ENCODE measurements at places on chromosomes 7 and 10. TPM values are rescaled to one million over a fixed set of nuclear protein-coding genes. Genes with fewer than 3 reads are reported as not detected.

DNA sequence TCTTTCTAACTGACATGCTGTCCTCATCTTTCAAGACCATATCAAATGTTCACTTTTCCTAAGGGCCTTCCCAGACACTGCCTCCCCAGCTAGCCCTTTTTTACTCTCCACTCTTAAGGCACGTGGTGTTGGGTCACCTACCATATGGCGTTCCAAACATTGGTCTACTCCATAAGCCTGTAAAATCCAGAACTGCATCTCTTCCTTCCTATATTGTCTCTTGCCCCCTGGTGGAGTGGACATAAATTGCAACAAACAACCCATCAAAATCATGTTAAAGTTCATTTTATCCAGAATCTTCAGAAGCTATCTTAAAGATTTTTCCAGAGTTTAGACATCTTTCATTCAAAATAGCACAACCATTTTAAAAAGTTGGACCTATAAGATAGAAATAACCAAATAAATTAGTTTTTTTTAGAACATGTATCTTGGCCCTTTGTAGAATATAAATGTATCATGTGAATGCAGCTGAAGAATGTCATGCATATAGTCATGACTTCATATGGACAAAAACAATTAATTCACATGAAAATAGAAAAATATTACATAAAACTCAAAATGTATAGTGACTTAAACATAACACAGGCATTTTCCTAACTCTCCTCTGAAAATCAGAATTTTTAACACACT is 180.6 kb upstream of the CHRM2 start:
- no peak for DNase-seq

DNA sequence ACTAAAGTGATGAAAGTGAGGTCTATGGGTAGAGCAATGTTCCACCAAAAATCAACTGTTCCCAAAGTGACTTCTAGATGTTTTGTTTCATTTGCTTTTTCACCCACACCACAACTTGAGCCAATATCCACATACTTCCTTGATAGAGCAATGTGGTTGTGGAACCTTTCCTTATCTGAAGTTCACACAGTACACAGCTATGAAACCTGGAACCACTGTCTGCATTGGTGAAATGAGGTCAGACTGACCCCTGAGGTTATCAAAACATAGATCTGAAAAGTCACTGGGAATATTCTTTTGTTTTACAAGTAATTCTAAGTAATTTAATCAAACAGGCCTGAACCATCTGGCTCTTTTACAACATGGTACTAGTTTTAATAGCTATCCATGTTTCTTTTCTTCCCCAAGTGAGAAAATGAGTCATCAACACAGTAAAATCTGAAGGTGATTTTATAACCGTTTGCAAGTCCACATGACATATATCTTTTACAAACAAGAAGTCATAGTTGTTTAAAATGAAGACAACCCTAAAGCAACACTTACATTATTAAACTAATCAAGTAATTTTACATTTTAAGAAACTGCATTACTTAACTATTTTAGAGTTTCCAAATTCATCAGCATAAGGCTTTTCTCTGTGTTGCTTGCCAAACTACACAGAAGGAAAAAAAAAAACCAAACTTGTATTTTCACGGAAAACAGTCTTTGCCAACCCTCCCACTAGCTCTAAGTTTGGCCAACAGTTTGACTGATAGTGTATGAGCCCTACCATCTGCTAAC is 80.3 kb downstream of the LRRC17 start:
- no peak for DNase-seq

- no peak for DNase-seq
These were observed 72.8 kb upstream of the ZNF479 start for GRCh38 chr7:57205000-57205399.

GRCh38 chr7:41005374-41005901 is 697.5 kb downstream of the INHBA start:
- DNase-seq = no peak

DNA sequence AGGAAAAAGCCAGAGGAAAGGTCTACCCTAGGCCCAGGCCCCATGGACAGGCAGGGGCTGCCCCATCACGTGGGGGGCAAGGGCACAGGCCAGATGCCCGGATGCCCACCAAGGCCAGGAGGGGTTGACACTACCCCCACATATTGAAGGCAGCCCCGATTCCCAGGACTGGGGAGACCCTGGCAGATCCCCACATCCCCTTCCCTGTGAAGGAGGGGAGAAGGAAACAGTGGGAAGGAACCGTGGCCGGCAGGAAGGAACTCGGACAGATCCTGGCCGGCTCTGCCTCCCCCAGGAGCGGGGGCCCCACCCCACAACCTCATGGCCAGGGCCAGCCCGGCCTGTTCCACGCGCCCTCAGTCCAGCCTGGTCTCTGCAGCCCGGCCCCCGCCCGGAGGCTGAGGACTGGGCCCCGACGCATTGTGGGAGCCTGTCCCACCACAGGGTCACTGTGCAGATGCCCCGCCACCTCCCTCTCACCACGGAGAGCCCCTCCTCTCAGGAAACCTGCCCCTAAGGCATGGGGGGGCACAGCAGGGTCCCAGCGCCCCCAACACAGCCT is 41.3 kb downstream of the PAPOLB start:
- no peak for DNase-seq

DNA sequence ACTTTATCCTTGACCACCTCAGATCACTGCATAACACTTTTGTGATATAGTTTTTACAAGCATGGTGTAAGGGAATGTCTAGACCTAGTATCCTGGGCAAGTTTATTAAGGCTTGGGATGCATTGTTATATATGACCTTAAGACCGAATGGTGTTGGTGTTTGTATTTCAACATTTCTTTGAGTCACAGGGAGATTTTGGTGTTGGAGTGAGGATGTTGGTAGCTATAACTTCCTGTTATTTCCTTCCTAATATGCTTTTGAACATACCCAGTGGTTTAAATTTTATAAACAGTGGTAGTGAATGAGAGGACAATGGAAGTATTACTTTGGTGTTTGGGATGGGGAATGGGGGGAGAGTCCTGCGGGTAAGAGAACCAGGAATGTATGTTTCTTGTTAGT is 2.6 kb downstream of the EXOC4 start:
- no peak for DNase-seq

- no peak for DNase-seq
These were observed 111.8 kb upstream of the FEZF1 start for GRCh38 chr7:122416336-122416735.

- DNase-seq = no peak
These were observed 32.1 kb downstream of the NMT2 start for GRCh38 chr10:15136129-15137035.

DNA sequence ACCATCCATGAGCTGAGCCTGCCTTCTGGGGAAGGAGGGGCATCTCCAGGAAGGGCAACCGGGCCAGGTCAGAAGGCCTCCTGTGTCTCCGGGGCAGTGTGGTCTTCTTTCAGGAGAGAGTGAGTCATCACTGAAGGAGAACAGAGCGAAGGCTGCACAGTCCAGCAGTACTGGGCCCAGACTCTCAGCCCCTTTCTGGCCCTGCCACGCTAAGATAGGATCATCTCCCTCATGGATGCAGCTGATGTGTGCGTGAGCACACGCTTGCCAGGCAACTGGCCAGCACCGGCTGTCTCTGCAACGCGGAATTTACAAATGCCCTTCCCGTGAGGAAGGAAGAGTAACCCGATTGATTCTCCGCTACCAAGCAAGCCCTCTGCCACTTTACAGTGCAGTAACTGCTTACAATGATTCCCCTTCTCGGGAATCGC is 328.2 kb downstream of the TNS3 start:
- no peak for DNase-seq

- peak; percentile 34 for DNase-seq
These were observed 34.1 kb downstream of the GBX1 start for GRCh38 chr7:151133266-151133985.

GRCh38 chr7:46072722-46073121 is 151.7 kb upstream of the IGFBP3 start:
- DNase-seq = no peak

- DNase-seq = no peak
These were observed 223.4 kb downstream of the MGMT start for GRCh38 chr10:129690248-129691070.

DNA sequence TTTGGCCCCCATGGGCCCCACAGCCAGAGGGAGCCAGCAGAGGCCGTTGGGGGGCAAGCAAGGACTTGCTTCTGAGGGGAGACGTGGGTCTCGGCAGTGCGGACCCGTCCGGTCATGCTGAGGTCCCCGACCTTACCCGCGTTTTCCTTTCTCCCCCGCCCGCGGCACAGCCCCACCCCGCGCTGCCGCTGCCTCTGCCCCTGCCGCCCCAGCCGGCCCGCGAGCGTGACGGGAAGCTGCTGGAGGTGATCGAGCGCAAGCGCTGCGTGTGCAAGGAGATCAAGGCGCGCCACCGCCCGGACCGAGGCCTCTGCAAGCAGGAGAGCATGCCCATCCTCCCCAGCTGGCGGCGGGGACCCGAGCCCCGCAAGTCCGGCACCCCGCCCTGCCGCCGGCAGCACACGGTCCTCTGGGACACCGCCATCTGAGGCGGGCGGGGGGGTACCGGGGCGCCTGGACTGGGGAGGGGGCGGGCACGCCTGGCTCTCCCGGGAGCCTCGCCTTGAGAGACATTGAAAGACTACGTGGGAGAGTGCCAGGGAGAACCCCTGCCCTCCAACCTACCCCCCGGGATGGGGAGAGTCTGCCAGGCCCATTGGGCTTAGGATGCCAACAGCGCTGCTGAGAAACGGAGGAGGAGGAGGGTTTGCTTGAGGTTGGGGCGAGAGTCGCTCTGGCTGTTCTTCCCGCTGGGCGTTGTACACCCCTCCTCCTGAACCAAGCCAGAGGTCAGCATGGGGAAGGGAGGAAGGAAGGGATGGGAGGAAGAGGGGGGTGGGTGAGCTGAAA is 9.9 kb downstream of the NYAP1 start:
- no peak for DNase-seq

GRCh38 chr7:98212532-98213041 is 1.3 kb downstream of the BHLHA15 start:
- DNase-seq = peak; percentile 19

GRCh38 chr10:19817231-19817933 is 1.1 kb downstream of the PLXDC2 start:
- DNase-seq = no peak

DNA sequence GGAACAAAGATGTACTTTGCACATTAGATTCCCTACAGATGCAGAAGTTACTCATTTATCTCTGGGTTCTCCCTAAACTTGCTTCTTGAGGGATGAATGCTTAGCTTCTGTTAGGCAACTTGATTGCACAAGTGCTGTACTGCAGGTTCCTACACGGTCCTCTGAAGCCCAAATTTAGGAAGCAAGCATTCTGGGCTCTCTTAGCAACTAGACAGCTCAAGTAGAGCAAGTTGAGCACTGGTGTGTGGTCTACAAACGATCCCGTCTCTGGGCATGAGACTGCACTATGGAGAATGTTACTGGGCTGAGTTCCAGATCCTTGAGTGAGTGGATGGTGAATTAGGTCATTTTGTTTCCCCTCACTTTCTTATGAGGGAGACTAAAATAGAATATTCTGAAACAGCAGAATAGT is 14.3 kb downstream of the SEMA3D start:
- no peak for DNase-seq

INMT gene
- 38.0 TPM for total RNA-seq

WNT8B gene
- not detected for total RNA-seq

HEPACAM2 gene
- not detected for total RNA-seq

BTAF1 gene
- total RNA-seq = 18.9 TPM

SP8 gene
- not detected for total RNA-seq

POP7 gene
- total RNA-seq = 50.4 TPM

GPNMB gene
- total RNA-seq = 14.7 TPM

NPFFR1 gene
- not detected for total RNA-seq

EBLN1 gene
- not detected for total RNA-seq

HIF1AN gene
- 4.5 TPM for total RNA-seq

HGF gene
- 38.2 TPM for total RNA-seq

All from right lobe of liver (tissue), 6 donors.